ENCODE measurements at places on chromosomes 4 and X.

GRCh38 chr4:184807797-184808712 is 17.7 kb downstream of the ACSL1 start:
- DNase-seq = no peak

GRCh38 chr4:143184217-143184502 is 557 bp upstream of the USP38 start:
- DNase-seq = no peak

DNA sequence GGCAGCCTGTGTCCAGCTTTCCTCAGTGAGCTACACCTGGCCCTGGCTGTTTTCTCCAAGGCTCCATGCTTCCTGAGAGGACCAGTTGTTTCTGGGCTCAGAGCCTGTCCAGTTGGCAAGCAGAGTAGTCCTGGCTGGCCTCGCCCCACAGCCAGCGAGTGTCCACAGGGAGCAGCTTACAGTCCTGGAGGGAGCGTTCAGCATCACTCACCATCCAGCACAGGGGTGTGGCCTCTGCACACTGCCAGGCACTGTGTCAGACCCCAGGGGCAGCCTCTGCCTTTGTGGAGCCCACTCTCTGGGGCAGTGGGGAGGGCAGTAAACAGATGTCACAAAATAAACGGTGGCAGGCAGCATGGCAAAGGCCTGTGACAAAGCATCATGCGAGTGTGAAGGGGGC is 23.9 kb downstream of the EVC start:
- no peak for DNase-seq

GRCh38 chr4:177450426-177451107 is 8.3 kb upstream of the AGA start:
- DNase-seq = no peak

GRCh38 chr4:5416637-5417036 is 291.7 kb downstream of the EVC2 start:
- no peak for DNase-seq

DNA sequence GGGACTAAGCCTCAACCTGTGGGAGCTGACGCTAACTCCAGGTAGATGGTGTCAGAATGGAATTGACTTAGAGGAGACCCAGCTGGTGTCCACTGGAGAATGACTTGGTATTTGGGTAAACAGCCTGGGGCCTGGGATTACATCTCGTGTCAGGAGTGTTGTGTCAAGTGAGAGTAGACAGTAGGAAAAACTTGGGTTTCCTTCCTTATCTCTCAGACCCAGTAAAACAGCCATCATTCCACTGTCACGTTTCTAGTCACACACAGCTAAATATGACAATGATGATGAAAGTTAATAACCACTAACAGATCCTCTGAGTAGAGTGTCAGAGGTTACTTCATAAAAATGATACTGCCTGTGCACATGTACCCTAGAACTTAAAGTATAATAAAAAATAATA is 13.8 kb downstream of the ZNF674 start:
- DNase-seq = no peak

DNA sequence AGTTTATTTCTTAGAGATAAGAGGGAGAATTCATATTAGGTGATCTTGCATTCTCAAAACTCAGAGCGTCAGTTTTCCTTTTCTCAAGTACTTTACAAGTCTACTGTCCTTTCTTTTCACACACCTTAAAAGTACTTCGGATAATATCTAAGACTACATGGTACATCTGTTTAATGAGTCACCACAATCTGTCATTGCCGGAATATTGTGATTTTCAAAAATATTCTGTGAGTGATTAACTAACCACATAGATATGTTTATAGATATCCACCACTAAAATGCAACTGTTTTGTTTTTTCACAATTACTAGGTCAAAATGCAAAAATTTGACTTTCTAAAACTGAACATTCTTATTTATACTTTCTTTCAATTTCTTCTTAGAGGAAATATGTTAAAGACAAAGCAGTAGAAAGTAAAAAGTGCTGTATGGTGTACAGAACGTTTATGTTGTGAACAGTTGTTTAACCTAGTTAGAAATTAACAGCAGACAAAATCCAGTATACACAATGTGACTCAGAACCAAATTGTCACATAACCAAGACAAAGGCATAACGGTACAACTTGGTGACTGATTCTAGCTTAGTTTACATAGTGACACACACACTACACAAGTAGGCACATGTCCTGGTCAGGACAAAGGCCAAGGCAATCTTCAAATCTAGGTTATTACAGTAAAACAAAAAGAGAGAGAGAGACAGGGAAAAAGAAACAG is 482.9 kb downstream of the NAF1 start:
- no peak for DNase-seq

- no peak for DNase-seq
These were observed 682.0 kb downstream of the KCTD8 start for GRCh38 chr4:43766648-43767047.

DNA sequence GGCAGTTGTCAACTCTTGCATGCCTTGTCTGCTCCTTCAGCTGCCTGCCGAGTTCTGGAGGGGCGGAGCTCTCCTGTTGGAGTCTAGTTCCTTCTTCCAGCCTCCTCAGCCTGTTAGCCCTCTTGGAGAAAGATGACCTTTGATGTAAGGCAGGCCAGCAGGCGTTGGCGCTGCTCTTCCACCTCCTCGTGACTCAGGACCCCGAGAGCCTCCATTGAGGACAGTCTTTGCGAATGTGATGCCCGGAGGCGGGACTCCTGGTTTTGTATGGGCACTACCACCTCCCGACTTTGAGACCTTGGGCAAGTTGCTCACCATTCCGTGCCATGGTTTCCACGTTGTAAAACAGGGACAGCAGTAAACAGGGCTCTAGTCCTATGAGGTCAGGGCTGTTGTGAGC is 108.3 kb downstream of the TENM3 start:
- DNase-seq = no peak

GRCh38 chr4:99945718-99946355 is 581 bp downstream of the DNAJB14 start:
- DNase-seq = peak; percentile 25

DNA sequence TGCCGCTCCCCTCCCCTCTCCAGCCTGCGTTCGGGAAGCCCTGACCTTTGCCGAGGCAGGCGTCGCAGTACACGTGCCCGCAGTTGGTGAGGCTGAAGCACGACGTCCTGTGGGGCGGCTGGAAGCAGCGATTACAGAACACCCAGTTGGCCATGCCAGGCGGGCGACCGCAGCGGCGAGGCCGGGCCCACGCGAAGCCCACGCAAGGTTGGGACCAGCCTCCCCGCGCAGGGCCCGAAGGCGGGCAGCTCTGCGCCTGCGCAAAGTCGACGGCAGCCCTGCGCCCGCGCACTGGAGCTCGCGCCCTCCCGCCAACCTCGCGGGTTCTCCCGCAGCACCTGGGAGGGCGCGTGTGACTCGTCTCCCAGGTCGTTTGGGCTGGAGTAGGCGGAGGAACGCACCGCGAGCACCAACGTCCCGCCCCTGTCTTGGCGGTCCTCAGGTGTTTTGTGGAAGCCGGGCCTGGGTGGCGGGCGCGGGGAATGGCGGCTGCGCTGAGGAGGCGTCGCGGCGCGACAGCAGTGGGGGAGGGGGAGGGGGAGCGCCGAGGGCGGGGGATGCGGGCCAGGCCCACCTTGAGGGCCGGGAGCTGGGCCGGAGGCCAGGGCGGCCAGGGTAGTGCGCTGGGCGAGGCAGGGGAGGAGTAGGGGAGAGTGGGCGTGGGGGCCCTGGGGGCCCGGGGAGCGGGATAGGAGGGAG is at the start of gene RNF212:
Gene RNF212 (minus strand): TSS at position 254 of the 699 bp plus-strand sequence. CDS start 100 bp downstream, at position 154.
- DNase-seq = peak; percentile 52

GRCh38 chr4:16544251-16544721 is 318.0 kb upstream of the TAPT1 start:
- DNase-seq = no peak

DNA sequence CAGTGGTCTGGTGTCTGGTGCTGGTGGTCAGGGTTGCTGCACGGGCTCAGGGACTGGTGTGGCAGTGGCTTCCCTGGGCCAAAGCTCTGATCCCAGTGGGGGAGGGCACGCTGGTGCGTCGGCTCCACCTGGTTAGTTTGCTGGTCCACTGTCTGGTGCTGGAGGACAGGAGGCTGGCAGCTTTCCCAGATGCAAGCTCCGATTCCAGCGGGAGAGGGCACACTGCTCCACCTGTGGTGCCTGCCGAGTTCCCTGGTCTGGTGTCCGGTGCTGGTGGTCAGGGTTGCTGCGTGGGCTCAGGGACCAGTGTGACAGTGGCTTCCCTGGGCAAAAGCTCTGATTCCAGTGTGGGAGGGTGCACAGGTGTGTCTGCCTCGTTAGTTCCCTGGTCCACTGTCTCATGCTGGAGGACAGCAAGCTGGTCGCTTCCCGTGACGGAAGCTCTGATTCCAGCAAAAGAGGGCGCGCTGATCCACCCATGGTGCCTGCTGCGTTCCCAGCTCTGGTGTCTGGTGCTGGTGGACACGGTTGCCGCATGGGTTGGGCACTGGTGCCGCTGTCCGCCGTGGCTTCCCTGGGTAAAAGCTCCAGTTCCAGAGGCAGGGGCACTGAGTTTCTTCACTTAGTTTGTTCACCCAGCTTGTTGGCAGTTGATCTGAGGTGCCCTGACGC is 5.8 kb downstream of the VMA21 start:
- no peak for DNase-seq

DNA sequence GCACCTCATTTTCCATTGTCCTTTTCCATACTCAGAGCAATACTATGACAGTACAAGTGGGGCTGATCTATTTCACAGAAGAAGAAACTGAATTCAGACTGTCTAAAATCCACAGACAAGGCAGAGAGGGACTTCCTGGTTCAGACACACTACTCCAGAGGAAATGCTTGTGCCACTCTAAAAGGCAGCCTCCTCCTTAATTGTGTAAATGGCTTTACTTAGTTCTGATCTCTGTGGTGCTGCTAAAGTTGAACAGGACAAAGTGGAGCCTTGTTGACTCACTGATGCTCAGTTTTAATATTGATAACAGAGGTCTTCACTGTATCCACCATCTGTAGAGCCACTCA is 122.4 kb downstream of the KIT start:
- no peak for DNase-seq
